ENCODE measurements at places on chromosomes 16 and 17.

- no peak for DNase-seq
These were observed 13.4 kb downstream of the GINS2 start for GRCh38 chr16:85675251-85675874.

- DNase-seq, result no peak
These were observed 145.4 kb downstream of the SOX9 start for GRCh38 chr17:72266112-72266775.

DNA sequence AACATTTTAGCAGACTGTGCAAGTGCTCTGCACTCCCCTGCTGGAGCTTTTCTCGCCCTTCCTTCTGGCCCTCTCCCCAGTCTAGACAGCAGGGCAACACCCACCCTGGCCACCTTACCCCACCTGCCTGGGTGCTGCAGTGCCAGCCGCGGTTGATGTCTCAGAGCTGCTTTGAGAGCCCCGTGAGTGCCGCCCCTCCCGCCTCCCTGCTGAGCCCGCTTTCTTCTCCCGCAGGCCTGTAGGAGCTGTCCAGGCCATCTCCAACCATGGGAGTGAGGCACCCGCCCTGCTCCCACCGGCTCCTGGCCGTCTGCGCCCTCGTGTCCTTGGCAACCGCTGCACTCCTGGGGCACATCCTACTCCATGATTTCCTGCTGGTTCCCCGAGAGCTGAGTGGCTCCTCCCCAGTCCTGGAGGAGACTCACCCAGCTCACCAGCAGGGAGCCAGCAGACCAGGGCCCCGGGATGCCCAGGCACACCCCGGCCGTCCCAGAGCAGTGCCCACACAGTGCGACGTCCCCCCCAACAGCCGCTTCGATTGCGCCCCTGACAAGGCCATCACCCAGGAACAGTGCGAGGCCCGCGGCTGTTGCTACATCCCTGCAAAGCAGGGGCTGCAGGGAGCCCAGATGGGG is 3.1 kb downstream of the GAA start:
- DNase-seq, result no peak

GRCh38 chr17:37327341-37328090 is 48.3 kb upstream of the C17orf78 start:
- no peak for DNase-seq

DNA sequence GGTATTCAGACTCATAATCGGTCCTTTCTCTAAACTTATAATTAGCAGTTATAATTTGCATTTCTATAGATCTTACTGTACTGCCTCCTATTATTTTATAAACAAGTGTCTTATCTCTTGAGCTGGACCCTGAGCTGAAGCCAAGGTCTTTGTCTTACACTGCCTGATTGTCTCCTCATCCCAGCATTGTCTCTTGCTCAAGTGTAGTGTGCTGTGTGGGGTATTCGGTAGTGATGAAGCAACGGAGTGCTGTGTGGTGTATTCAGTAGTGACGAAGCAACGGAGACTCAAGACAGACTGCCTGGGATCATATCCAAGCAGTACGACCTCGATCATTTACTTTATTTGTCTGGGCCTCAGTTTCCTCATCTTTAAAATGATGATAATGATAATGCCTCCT is 69.3 kb downstream of the COX10 start:
- no peak for DNase-seq

GRCh38 chr17:31448467-31449077 is 57.1 kb downstream of the RAB11FIP4 start:
- no peak for DNase-seq
